ENCODE measurements at places on chromosomes 7 and 10. TPM values are rescaled to one million over a fixed set of nuclear protein-coding genes. Genes with fewer than 3 reads are reported as not detected.

The SBDS gene
- 40.8 TPM for total RNA-seq

The CARD11 gene
- total RNA-seq, result 178 TPM

The PLXDC2 gene
- total RNA-seq, result not detected

The PLAC9 gene
- not detected for total RNA-seq

The SPACDR gene
- total RNA-seq, result 2.7 TPM

The CDNF gene
- 0.89 TPM for total RNA-seq

The ZNF282 gene
- 28.4 TPM for total RNA-seq

The ANKRD30A gene
- total RNA-seq, result not detected

The LRRC18 gene
- 0.16 TPM for total RNA-seq

DNA sequence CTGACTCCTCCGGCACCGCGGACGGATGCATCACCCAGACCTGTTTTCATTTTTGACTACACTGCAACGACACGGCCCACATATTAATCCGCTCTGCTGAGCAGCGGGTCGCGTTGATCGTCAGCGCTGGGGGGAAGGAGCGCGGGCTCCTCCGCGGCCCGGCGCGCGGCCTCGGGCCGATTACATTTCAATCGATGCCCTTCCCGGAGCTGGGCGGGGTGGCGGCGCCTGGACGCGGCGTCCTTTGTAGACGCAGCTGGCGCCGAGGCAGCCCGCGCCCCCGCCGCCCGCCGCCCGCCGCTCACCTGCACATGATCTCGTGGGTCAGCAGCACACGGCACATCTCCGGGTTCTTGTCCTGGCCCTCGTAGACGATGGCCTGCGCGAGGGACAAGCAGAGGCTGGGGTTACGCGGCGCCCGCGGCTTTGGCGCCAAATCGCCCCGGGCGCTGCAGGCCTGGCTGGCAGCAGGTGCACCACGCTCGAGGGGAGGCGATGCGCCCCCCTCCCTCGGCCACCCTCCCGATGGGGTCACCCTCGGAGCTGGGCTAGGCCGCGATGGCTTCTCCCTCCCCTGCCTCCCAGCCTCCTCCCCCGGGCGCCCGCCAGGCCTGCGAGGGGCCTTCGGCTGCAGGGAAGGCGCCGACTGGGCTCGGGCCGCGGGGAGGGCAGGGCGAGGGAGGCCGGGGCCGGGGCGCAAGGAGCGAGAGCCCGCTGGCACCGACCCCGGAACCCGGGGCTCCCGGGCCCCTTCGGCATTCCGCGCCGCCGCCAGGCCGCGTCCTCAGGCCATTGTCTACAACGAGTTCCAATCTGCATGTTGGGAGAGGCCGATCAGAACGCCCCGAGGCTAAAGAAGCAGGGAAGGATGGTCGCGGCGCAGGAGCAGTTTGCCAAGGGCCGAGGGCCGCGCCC, 5.2 kb downstream of the EBF3 start:
- H3K27ac ChIP-seq, result peak overlapping the region; percentile 40
- no peak for DNase-seq
- peaks cover 60% of the 10 kb centered on the region for H3K27me3 ChIP-seq

DNA sequence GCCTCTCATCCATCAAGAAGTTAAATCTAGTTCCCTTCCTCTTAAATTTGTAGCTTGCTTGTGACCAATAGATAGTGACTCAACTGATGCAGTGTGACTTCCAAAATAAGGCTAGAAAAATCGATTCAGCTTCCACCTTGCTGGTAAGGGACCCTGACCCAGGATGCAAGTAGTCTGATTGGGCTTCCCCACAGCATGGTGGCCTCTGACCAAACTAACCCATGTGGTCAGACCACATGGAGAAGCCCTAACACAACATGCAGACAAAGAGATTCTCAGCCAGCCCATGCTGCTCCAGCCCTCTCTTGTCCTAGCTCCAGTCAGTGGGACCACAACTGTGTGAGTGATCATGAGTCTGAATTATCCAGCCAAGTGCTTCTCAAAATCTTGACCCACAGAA, 710.8 kb downstream of the MAGI2 start:
- no peaks in the 10 kb centered on the region for H3K4me1 ChIP-seq
- H3K4me3 ChIP-seq, result no peak overlapping the region
- H3K27ac ChIP-seq, result no peak overlapping the region

DNA sequence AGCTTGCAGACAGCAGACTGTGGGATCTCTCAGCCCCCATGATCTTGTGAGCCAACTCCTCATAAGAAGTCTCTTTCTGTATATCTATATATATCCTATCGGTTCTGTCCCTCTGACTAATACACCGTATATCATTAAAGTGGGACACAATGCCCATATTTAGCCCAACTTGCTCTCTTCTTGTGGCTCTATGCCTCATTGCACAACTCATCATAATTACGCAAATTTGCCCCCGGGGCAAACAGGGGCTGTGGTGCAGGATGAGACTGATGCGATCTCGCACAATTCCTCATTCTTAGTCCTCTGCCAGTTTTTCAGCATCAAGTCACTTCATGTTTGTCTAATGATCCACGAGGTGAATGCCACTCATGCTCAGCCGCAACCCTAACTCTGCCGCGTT, 183.2 kb downstream of the PRPF18 start:
- peaks cover 16% of the 10 kb centered on the region for H3K27me3 ChIP-seq
- no peaks in the 10 kb centered on the region for H3K36me3 ChIP-seq
- H3K4me1 ChIP-seq, result no peaks in the 10 kb centered on the region
- H3K27ac ChIP-seq, result no peak overlapping the region

GRCh38 chr7:72540106-72540611, 128.0 kb upstream of the CALN1 start:
- H3K4me1 ChIP-seq, result no peaks in the 10 kb centered on the region
- H3K36me3 ChIP-seq, result no peaks in the 10 kb centered on the region
- H3K27ac ChIP-seq, result no peak overlapping the region
- H3K27me3 ChIP-seq, result no peaks in the 10 kb centered on the region
- no peak overlapping the region for H3K4me3 ChIP-seq
- DNase-seq, result no peak

- H3K36me3 ChIP-seq, result no peaks in the 10 kb centered on the region
- H3K4me3 ChIP-seq, result no peak overlapping the region
- H3K27me3 ChIP-seq, result no peaks in the 10 kb centered on the region
- no peak for DNase-seq
These were observed 486.4 kb downstream of the MAGI2 start for GRCh38 chr7:78967046-78967445.

DNA sequence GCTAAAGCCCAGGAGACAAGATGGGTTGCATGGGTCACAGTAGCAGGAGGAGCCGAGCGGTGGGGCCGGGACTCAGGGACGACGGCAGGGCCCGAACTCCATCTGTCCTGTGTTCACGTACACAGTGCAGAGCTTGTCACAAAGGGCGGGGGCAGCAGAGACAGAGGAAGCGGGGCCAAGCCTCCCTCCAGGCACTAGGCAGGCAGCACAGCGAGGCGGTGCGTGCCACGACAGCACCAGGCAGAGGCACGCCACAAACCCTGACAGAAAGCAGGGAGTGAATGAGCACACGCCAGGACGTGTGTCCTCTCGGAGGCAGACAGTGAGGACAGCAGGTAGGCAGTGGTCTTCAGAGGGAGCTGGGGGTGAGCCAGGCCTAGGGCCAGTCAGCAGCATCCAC, 177.8 kb downstream of the MAD1L1 start:
- DNase-seq, result no peak
- H3K4me1 ChIP-seq, result peaks cover 14% of the 10 kb centered on the region
- H3K27me3 ChIP-seq, result no peaks in the 10 kb centered on the region

GRCh38 chr7:105643851-105644250, 62.6 kb upstream of the EFCAB10 start:
- no peaks in the 10 kb centered on the region for H3K36me3 ChIP-seq
- no peaks in the 10 kb centered on the region for H3K27me3 ChIP-seq
- H3K4me1 ChIP-seq, result no peaks in the 10 kb centered on the region
- H3K4me3 ChIP-seq, result no peak overlapping the region
- H3K27ac ChIP-seq, result no peak overlapping the region
- DNase-seq, result no peak

GRCh38 chr10:79116801-79117723, 48.3 kb downstream of the ZMIZ1 start:
- peaks cover 33% of the 10 kb centered on the region for H3K4me1 ChIP-seq
- no peak for DNase-seq
- no peaks in the 10 kb centered on the region for H3K27me3 ChIP-seq
- H3K27ac ChIP-seq, result peak overlapping the region; percentile 13

- H3K27me3 ChIP-seq, result no peaks in the 10 kb centered on the region
- no peaks in the 10 kb centered on the region for H3K36me3 ChIP-seq
- H3K4me3 ChIP-seq, result no peak overlapping the region
- H3K27ac ChIP-seq, result no peak overlapping the region
- no peak for DNase-seq
- H3K4me1 ChIP-seq, result no peaks in the 10 kb centered on the region
These were observed 285.2 kb downstream of the CACNA2D1 start for GRCh38 chr7:82158327-82158726.

DNA sequence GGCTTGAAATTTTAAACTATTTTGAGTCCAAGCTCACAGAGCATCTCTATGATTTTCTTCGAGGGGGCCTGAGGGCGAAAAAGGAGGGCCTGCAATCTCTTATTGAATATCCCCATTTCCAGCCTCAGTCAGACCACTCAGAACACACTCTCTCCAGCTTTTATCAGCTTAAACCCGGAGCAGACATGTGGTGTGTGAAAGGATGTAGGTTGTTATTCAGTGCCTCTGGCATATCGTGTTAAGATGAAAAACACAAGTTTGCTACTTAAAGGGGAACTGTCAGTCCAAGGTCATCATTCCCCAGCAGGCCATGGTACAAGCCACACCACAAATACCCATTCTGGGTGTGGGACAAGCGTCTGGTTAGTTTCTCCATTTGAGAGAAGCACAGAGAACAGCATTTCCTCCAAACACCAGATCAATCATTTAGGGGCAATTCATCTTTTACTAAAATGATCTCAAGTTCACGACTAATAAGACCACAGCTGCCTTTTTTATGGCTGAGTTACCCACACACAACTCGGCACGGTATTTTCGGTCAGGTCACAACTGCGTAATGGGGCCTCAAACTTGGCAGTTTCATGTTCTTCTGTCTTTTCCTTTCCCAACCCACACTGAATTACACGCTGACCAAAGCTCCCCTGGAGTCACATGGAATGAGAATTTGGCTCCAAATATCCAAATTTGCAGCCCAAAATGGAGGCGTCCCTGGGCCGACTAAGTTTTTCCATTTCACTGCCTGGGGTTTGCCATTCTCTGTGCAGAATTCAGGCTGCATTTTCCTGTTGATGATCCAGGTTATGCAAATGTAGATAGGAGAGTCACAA, 188.4 kb downstream of the SEM1 start:
- no peak for DNase-seq
- no peaks in the 10 kb centered on the region for H3K36me3 ChIP-seq
- no peak overlapping the region for H3K27ac ChIP-seq
- H3K27me3 ChIP-seq, result peaks cover 17% of the 10 kb centered on the region
- H3K4me1 ChIP-seq, result no peaks in the 10 kb centered on the region

DNA sequence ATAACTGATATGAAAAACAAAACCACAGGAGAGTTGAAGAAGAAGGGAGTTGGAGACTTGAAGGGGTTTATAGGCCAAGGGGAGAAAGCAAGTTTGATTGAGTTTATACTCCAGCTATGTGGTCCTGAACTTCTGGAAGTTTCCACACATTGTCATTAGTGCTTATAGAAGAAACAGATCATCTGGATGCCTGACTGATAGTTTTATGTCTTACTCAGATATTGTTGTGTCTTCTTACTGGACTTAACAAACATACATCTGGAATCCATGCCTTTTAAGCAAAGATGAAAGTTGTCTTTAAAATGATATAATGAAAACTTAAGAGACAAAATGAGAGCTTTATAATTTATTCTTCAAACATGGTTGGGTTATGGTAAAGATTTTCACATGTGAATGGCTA, 101.3 kb upstream of the FZD8 start:
- H3K4me3 ChIP-seq, result no peak overlapping the region
- H3K27me3 ChIP-seq, result no peaks in the 10 kb centered on the region
- H3K4me1 ChIP-seq, result no peaks in the 10 kb centered on the region
- H3K36me3 ChIP-seq, result no peaks in the 10 kb centered on the region
- no peak overlapping the region for H3K27ac ChIP-seq

- no peak for DNase-seq
- no peaks in the 10 kb centered on the region for H3K27me3 ChIP-seq
- H3K36me3 ChIP-seq, result no peaks in the 10 kb centered on the region
- H3K27ac ChIP-seq, result no peak overlapping the region
These were observed 52.6 kb downstream of the ANK3 start for GRCh38 chr10:60336901-60337630.

DNA sequence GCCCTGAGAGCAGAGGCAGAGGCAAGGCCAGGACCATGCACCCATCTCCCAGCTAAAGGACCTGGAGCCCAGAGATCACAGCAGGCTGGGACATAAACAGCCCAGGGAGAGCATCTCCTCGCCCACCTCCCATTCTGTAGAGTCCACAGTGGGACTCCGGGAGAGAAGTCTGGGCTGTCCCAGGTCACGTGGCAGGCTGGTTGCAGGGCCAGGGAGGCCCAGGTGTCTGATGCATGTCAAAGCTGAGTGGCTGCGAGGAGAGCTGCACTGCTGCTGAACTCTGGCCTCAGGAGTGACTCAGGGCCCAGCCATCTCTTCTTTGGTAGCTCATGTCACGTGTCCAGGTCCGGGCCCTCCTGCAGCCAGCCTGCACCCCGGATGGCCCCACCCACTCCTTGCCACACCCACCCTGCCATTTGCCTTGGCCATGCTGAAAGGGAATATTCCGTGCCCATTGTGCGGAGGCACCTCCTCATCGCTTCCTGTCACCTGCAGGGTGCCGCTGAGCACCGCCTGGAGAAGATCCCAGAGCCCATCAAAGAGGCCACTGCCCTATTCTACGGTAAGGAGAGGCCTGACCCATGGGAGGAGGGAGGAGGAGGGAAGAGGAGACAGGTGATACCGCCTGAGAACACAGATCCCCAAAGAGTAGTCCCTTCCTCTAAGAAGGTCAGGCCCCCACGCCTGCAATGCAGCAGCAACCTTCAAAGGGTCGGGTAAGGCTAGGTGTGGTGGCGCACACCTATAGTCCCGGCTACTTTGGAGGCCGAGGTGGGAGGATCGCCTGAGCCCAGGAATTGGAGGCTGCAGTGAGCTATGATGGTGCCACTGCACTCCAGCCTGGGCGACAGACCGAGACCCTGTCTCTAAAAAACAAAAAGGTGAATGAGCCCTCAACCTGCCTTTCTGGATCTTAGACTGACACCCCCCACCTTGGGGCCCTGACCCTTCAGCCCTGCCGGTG, 12.6 kb upstream of the SH2B2 start:
- no peak for DNase-seq
- no peaks in the 10 kb centered on the region for H3K27me3 ChIP-seq
- H3K36me3 ChIP-seq, result no peaks in the 10 kb centered on the region
- no peak overlapping the region for H3K27ac ChIP-seq
- H3K4me1 ChIP-seq, result no peaks in the 10 kb centered on the region
- H3K4me3 ChIP-seq, result no peak overlapping the region
